Smooth muscle cell of bladder (primary cell): ENCODE measurements at places on chromosomes 5 and 9. TPM values are rescaled to one million over a fixed set of nuclear protein-coding genes. Genes with fewer than 3 reads are reported as not detected.

The GOLM1 gene
- total RNA-seq = 56.9 and 81.4 TPM in 2 replicates

The SHOC1 gene
- under 0.01 TPM in 1 of 2 replicates, not detected in the other for total RNA-seq

The GLRX gene
- total RNA-seq = 51.0 and 132 TPM in 2 replicates

The FOXD4L3 gene
- total RNA-seq = not detected in 2 replicates

The PITX1 gene
- total RNA-seq = 88.2 and 208 TPM in 2 replicates

The ROPN1L gene
- 0.28 and 0.57 TPM in 2 replicates for total RNA-seq

The SCGB3A2 gene
- total RNA-seq = not detected in 2 replicates

The KYAT1 gene
- 5.3 and 5.9 TPM in 2 replicates for total RNA-seq

The LCN10 gene
- not detected in 2 replicates for total RNA-seq

The GAPT gene
- total RNA-seq = not detected in 2 replicates

The RNF183 gene
- not detected in 2 replicates for total RNA-seq

The PPP3R2 gene
- not detected in 2 replicates for total RNA-seq

The IRX2 gene
- not detected in 2 replicates for total RNA-seq

The FOXD4L5 gene
- under 0.01 TPM in 2 replicates for total RNA-seq

The ZDHHC11B gene
- total RNA-seq = under 0.01 and 0.09 TPM in 2 replicates

The NOXA1 gene
- 0.46 and 0.57 TPM in 2 replicates for total RNA-seq

The OR13C3 gene
- not detected in 2 replicates for total RNA-seq

The UBAP2 gene
- total RNA-seq = 14.8 and 19.7 TPM in 2 replicates

The TAF1L gene
- under 0.01 TPM in 1 of 2 replicates, not detected in the other for total RNA-seq

The CCDC171 gene
- 1.7 and 2.3 TPM in 2 replicates for total RNA-seq
